Left cardiac atrium (tissue), 4 donors: ENCODE measurements at places on chromosomes 13 and 19. TPM values are rescaled to one million over a fixed set of nuclear protein-coding genes. Genes with fewer than 3 reads are reported as not detected.

DNA sequence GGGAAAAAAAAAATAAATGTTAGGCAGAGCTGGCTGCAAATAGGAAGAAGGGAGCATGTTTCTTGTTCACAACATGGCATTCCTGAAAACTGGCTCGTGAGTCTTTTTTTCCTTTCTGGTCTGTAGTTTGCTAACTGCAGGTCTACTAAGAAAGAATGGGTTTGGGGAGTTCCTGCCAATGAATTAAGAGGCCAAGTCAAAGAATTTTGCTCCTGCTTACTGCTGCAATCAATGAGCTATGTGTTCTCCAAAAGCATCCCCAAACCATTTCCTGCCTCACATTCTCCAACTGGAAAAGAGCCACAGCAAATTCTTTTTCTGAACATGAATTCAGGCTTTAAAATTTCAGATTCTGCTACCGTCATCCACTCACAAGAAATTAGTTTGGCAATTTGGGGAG, 88.6 kb downstream of the DCT start:
- DNase-seq: no peak

GRCh38 chr19:31831421-31832175, 482.4 kb upstream of the TSHZ3 start:
- DNase-seq: no peak

DNA sequence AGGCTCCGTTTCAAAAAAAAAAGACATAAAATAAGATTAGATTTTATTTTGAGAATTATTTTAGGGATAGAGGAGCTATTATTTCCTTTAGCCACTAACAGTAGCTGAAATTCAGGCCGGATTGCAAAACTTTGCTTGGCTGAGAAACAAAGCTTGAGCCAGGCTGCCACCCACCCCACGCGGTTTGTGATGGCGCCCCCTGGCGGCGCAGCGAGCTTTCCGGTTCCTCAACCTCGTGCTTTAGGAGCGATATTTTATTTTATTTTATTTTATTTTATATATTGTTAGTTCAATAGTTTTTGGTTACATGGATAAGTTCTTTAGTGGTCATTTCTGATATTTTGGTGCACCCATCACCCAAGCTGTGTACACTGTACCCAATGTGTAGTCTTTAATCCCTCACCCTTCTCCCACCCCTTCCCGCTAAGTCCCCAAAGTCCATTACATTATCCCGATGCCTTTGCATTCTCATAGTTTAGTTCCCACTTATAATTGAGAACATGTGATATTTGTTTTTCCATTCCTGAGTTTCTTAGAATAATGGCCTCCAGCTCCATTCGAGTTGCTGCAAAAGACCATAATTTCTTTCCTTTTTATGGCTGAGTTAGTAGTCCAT, 19.8 kb upstream of the CEACAM4 start:
- no peak for DNase-seq

- DNase-seq: peak; percentile 85
These were observed 13.1 kb downstream of the TJP3 start for GRCh38 chr19:3721131-3721886.

DNA sequence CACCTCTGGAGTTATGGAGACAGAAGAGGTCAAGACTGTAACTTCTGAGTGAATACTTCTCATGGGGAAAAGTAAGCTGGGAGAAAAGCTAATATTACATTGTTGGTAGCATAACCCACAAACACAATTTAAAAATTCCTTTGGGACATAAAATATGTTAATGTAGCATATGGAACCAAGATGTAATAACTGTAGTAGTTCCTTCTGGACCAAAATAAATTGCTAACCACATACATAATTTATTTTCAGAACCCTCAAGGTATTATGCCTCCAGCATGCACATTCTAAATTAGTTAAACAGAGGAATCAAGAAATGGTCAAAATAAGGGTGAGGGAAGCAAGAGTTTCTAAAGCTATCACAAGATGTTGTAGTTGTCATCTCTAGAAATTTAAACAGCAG, 4.8 kb upstream of the RNF17 start:
- no peak for DNase-seq

DNA sequence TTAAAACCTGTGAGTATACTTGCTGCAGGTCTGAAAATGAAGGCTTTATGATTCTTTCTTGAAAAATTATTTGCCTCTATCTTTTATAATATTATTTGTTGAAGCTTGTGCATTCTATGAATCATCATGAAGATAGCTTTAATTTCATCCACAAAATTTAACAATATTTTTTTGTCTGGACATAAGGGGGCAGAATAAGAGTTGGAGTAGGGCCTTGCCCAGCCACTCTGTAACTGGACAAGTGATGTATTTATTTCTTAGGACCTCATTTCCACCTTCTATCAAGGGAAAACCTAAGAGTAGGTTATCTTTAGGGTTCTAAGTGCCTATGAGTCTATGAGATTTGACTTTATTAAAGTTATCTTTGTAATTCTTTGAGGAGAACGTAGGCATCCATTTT, 49.9 kb downstream of the N4BP2L1 start:
- no peak for DNase-seq

DNA sequence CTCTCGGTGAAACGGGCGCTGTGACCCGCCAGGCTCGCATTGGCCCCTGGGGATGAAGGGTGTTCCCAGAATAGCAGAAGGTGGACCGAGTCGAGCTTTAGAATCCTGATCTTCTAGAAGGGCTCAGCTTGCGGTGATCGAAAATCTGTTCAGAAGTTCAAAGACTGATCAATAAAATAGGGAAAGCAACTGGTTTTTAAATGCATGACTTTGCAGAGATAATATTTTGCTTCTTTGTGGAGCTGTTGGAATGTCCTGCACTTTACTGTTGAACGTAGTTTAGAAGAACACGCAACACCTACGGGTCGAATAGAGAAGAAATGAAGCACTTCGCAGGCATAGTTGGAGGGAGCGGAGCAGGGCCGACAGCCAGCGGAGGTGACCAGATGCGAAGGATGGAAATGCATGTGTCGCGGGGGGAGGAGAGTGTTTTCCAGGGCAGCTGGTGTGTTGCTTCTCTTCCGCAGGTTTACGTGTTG, 766 bp downstream of the CEBPG start:
- no peak for DNase-seq

GRCh38 chr13:24688950-24689349, 8.7 kb downstream of the ATP12A start:
- DNase-seq: no peak

GRCh38 chr19:4748185-4748584, 24.5 kb upstream of the DPP9 start:
- DNase-seq: no peak

Gene OSCAR
- 1.9 TPM for total RNA-seq

Gene C13orf42
- total RNA-seq: not detected

Gene SLC6A16
- 1.1 TPM for total RNA-seq

Gene GFY
- not detected for total RNA-seq

Gene ZNF426
- total RNA-seq: 16.0 TPM

Gene CPAMD8
- total RNA-seq: 8.9 TPM

Gene HSH2D
- total RNA-seq: 0.56 TPM

Gene SLC25A41
- total RNA-seq: 0.18 TPM
